CD4-positive, alpha-beta T cell treated with Interleukin-15 for 4 hours (primary cell): ENCODE measurements at places on chromosomes 5 and 9.

DNA sequence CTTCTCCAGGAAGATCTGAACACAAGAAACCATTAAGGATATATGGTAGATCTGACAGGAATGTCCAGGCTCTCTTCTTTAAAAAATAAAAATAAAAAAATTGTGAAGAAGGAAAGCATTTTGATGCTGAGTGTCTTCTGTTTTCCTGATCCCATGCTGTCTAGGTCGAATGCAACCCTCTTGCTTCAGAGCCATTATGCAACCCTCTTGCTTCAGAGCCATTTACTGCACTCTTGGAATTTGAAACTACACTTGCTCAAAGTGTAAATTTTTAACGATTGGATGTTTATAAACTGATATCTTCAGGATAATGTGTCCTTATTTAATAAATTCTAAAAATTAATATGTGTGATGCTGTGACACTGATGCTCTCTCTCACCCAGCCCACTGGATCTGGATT is 505.1 kb downstream of the DNAH5 start:
- no peak for DNase-seq

- no peak for DNase-seq
These were observed 576 bp downstream of the MAP1B start for GRCh38 chr5:72107901-72108201.

- DNase-seq = no peak
These were observed 79.1 kb downstream of the FEM1C start for GRCh38 chr5:115465431-115465830.

GRCh38 chr9:32431196-32431595 is 46.8 kb downstream of the ACO1 start:
- no peak for DNase-seq

DNA sequence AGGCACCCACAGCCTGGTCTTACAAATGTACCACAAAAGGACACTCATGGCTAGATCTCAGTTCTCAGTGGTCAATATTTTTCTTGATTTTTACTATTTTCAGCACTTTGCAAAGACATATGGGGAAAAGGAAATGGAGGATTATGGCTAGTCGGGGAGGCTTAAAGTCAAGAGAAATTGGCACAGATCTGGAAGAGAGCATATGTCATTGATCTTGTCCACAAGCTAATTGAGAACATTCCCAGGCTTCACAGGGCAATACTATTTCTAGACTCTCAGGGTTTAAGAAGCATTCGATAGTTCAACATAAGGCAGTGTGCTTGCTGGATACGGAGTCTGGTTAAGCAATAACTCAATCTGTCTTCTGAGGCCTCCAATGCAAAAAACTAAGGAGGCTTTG is 285.8 kb downstream of the ZNF608 start:
- DNase-seq = no peak
